ENCODE measurements at places on chromosomes 11 and 22.

DNA sequence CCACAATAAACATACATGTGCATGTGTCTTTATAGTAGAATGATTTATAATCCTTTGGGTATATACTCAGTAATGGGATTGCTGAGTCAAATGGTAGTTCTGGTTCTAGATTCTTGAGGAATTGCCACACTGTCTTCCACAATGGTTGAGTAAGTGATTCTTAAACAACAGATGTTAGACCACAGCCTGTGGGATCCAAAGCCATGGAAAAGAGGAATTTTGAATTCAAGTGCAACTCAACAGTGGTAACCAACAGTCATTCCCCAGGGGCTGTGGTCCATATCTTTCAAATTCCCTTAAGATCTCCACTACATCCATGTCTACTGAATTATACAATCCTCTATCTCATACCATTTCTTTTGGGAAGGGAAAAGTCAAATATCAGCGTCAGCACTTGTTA, 321.5 kb downstream of the LARGE1 start:
- DNase-seq, result no peak

DNA sequence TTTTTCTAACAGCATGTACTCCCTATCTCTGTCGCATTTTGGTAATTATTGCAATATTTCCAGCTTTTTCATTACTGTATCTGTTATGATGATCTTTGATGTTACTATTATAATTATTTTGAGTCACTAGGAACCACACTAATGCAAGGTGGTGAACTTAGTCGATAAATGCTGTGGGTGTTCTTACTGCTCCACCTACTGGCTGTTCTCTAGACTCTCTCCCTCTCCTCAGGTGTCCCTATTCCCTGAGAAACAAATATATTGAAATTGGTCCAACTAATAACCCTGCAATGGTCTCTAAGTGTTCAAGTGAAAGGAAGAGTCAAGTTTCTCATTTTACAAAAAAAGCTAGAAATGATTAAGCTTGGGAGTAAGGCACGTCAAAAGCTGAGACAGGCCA, 10.5 kb downstream of the ARL14EP start:
- no peak for DNase-seq

- no peak for DNase-seq
Observed at GRCh38 chr11:44680982-44681597, 45.7 kb upstream of the TSPAN18 start.

GRCh38 chr11:128834157-128834556, 32.9 kb downstream of the KCNJ1 start:
- no peak for DNase-seq

GRCh38 chr11:62236187-62236586, 5.9 kb upstream of the SCGB1D2 start:
- DNase-seq, result no peak

DNA sequence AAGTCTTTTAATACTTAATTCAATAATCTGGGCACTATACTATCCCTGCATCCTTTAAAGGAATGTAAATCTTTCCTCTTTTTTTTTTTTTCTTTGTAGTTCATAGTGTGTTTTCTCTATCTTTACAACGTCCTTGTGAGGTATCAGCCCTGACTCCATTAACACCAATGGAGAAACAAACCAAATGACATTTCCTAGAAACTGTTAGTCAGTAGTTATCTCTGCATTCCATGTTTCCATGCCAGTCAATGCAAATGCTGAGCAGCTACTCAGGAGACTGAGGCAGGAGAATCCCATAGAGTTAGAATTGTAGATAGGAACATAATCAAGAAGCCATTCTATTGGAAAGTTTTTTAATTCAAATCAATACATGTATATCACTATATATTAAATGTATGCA, 182.2 kb downstream of the ARHGAP42 start:
- DNase-seq, result no peak

DNA sequence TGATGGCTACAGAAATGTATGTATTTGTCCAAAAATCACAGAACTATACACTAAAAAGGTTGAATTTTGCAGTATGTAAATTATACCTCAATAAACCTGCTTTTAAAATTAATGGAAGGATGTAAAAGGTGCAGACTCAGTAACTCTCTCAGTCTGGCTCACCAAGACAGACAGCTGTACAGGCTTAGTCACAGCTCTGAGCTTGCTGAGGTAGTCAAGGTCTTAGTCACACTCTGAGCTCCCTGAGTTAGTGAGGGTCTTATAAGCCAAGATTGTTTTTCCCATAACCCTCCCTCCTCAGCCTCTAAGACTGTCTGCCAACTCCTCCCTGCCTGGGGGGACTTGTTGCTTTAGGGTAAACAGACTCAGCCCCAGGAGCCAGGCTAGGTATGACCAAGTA, 59.3 kb upstream of the IZUMO1R start:
- DNase-seq, result no peak

GRCh38 chr11:123301013-123301591, 106.1 kb upstream of the CLMP start:
- no peak for DNase-seq

DNA sequence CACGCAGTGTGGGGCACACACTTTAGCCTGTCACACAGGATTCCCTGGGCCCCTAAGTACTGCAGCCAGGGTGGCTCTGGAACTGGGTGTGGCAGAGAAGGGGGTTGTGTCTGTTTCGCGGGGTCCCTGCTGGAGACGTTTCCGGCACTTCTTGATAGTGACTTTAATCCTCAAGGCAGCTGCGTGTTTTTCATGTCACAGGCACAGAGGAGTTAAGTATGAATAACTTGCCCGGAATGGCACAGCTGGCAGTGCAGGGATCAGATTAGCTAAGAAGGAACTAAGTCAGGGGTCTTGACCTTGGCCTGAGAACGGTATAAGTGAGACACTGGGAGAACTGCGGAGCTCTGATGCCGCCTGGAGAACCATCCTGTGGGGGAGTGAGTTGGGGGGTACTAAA, 7.5 kb upstream of the KRTAP5-7 start:
- DNase-seq, result no peak

GRCh38 chr22:29944339-29944738, 61.4 kb downstream of the MTMR3 start:
- no peak for DNase-seq

- DNase-seq, result no peak
Observed at GRCh38 chr22:24489011-24489410, 6.1 kb upstream of the UPB1 start.

DNA sequence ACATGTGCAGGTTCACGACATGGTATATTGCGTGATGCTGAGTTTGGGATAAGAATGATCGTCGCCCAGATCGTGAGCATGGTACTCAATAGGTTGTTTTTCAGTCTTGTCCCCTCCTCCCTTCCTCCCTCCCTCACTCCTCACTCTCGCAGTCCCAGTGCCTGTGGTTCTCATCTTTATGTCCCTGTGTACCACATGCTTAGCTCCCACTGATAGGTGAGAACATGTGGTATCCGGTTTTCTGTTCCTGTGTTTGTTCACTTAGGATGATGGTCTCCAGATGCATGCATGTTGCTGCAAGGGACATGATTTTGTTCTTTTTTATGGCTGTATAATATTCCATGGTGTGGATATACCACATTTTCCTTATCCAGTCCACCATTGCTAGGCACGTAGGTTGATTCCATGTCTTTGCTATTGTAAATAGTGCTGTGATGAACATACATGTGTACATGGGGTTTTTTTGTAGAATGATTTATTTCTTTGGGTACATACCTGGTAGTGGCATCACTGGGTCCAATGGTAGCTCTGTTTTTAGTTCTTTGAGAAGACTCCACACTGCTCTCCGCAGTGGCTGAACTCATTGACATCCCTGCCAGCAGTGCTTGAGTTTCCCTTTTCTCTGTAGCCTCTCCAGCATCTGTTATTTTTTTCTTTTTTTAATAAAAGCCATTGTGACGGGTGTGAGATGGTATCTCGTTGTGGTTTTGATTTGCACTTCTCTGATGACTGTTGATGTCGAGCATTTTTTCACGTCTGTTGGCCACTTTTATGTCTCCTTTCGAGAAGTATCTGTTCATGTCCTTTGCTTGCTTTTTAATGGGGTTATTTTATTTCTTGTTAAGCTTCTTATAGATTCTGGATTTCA, 16.4 kb downstream of the ZBED4 start:
- DNase-seq, result no peak

GRCh38 chr11:103125462-103125861, 16.2 kb downstream of the DYNC2H1 start:
- no peak for DNase-seq

DNA sequence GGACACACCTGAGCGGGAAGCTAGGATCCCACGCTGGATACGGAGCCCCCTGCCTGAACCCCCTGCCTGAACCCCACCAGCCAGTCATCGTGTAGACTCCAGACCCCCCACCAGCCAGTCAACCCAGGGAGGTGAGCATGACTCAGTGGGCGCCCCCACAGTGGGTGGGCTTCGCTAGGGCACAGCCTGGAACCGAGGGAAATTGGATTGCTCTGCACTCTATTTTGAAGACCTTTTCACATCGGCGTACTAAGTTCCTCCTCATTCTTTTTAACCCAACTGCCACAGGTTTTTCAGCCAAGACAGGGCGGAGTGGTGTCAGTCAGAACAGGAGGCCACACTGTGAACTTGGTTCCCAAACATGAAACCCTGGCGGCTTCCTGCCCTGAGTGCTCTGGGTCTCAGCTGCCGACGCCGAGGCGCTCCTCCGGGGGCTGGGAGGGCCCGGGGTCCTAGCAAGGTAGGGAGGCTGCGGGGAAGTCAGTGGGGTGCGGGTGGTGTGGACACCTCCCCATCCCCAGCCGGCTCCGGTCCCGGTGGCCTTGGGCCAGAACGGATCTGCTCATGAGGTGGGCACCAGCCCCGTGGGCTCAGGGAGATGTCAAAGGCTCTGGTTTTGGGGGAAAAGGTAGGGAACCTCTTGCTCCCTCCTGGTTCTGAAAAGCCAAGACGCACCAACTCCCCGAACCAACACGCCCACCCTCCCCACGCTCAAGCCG, 57.0 kb downstream of the BRD1 start:
- no peak for DNase-seq

- DNase-seq, result peak; percentile 41
Observed at GRCh38 chr11:67054346-67054835, 2.3 kb upstream of the RHOD start.
